ENCODE measurements at places on chromosomes 7 and 10.
A peak's percentile ranks its signal among the peaks of the same experiment; 100 is the strongest.

DNA sequence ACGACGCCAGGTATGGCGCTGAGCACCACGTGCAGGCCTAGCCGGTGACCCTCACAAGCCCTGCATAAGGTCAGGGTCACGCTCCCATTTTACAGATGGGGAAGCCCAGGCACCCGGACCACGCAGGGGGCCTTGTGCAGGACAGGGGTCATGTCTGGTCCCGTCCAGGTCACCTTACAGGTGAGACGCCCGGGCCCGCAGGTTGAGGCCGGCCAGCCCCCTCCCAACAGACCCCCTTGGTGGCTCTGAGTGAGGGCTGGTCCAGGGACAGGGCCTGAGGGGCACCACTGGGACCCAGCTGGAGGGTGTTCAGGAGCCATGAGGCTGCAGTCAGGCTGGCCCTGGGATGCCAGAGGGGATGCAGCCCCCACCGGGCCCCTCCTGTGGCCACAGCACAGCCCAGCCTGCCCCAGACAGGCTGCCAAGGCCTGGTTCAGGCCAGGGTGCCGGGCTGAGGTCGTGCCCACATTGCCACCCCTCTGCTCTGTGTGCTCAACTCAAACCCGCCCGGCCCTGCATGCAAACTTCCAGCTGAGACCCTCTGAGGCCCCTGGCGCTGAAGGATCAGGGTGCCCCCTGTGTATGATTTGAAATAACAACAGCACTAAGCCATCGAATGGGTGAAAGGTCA, 69.0 kb downstream of the PWWP2B start:
- DNase-seq, result no peak

DNA sequence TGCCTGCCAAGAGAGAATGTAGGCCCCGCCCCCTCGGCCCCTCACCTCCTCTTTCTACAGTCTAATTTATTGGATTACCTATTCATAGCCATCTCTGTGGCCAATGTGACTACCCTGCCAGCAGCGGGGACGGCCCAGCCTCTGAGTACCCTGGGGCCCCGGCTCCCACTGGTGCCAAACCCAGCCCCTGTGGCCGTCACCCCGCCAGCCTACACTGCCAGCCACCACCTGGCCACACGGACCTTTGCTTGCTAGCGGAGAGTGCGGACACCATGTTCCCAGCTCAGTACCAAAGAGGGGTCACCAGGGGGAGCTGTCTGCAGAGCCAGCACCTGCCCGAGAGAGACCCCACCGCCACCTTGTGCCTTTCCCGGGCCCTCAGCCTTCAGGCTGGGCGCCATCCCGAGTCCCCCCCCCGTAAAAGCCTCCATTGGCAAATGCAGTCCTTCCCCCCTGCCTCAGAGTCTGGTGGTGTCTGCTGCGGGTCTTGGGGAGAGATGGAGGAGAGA, 511.1 kb downstream of the ZNF37A start:
- DNase-seq, result no peak

DNA sequence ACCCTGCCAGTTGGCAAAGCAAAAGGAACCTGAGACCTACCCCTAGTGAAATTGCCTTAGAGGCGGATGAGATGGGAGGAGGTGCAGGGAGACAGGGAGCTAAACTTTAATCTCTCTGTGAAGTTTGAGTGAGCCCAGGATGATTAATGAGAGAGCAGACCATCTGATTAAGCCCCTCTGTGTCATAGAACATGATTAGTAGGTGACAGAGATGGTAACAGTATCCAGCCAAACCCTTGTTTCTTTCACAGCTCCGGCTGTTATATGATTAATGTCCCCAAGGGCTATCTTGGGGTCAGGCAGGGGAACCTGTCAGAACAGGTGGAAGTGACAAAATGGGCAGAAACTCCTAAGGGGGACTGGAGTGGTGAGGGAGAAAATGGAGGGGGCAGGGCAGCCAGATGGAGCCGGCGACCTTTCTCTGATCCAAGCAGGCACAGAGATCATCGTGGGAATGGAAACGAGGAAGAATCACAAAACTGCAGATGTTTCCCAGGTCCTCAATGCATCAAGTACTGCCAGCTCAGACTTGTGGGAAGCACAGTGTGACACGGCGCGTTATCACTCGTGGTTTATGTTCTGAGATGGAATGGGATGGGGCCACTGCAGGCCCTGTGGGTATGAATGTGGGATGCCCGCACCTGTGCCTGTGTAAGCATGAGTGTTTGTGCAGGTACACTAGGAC, 684.2 kb downstream of the LRMDA start:
- DNase-seq, result no peak

GRCh38 chr10:100986952-100987684, at the start of the genes MRPL43 and TWNK:
TSS of gene MRPL43 (minus strand) at chr10:100987497. CDS start at chr10:100987443, 54 bp downstream.
TSS of gene TWNK (plus strand) at chr10:100987543. CDS start at chr10:100988211, 668 bp downstream.
- peak; percentile 83 for DNase-seq

DNA sequence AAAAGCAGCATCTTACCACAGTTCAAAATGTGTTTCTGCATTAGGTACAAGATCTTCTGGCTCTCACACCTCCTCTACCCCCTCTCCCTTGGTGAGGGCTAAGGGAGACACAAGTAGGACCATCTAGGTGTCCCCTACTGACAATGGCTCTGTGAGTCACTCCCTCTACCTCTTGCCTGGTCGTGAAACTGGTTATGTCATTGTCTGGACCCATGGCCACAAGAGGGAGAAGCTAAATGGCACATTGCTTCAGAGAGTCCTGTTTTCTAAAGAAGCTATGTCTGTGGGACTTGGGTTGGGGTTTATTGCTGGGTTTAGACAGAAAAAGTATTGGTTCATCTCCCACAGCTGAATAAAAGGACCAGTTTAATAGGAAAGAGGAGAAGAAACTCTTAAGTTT, 4.0 kb upstream of the PLXNA4 start:
- peak; percentile 51 for DNase-seq

DNA sequence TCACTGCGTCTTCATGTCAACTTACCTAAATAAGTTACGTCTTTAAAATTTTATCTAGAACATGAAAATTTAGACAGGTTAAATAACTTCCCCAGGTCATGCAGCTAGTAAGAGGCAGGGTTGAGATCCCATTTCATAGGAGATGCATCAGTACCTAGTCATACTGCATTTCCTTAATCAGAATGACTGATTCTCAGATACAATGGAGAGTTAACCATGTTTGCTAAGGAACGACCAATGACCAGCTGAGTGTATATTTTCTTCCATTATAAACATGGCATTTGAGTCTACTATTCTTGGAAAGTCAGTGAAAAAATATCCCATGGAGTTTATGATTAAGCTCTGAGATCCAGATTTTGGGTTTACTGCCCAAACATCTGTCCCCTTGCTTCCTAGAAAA, 39.6 kb downstream of the ENTPD1 start:
- DNase-seq, result no peak
